ENCODE measurements at places on chromosomes 16 and 17.
A peak's percentile ranks its signal among the peaks of the same experiment; 100 is the strongest.

DNA sequence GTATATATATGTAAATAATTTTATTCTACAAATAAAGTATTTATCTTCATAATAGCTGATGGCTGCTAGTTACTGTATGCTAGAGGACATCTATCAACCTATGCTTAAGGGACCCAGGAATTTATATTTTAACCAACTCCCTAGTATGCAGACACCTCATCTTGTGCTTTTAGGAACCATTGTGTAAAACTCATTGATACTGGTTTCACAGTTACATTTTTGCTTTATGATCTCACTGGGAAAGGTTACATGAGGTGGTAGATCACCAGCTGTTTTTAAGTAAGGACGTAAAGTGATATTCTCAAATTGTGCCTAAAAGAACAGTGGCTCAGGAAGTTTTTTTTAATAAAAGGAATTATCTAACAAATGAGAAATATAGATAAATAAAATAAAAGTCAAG is 56.4 kb downstream of the VMP1 start:
- H3K4me3 ChIP-seq, result no peak overlapping the region
- no peaks in the 10 kb centered on the region for H3K27me3 ChIP-seq
- no peak for DNase-seq
- H3K4me1 ChIP-seq, result no peaks in the 10 kb centered on the region
- no peak overlapping the region for H3K27ac ChIP-seq

GRCh38 chr17:57536289-57536688 is 208.8 kb downstream of the CCDC182 start:
- H3K4me3 ChIP-seq, result no peak overlapping the region
- no peaks in the 10 kb centered on the region for H3K27me3 ChIP-seq
- peaks cover 10% of the 10 kb centered on the region for H3K4me1 ChIP-seq
- DNase-seq, result no peak
- no peaks in the 10 kb centered on the region for H3K36me3 ChIP-seq

GRCh38 chr17:42760652-42761581 is at the start of gene RAMP2:
TSS of gene RAMP2 (plus strand) at chr17:42761227. CDS start at chr17:42761262, 35 bp downstream.
- no peaks in the 10 kb centered on the region for H3K27me3 ChIP-seq
- H3K4me1 ChIP-seq, result peaks cover 13% of the 10 kb centered on the region
- peak within 1 kb of the TSS; percentile 61 for H3K4me3 ChIP-seq

GRCh38 chr16:684961-685696 is 995 bp upstream of the JMJD8 start:
- peak overlapping the region; percentile 58 for H3K4me3 ChIP-seq
- peak overlapping the region; percentile 75 for H3K27ac ChIP-seq
- H3K27me3 ChIP-seq, result no peaks in the 10 kb centered on the region
- H3K4me1 ChIP-seq, result peaks cover 41% of the 10 kb centered on the region

DNA sequence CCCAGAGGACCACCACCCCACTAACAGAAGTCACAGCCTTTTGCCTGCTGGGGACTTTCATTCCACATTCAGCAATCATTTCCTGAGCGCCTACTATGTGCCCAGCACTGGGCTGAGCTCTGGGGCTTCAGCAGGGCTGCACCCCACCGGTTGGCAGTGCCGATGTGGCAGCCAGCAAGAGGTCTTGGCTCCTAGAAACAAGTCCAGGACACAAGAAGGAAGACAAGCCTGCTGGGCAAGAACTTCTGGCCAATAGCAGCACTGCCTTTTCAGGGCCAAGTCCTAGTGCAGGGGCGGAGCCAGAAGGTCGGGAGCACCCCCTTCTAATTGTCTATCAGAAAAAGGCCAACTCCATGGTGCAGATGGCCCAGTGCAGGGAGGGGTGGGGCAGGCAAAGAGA is 13.0 kb upstream of the HOXB9 start:
- peaks cover 20% of the 10 kb centered on the region for H3K27me3 ChIP-seq
- peak overlapping the region; percentile 41 for H3K27ac ChIP-seq
- peak; percentile 84 for DNase-seq
- H3K4me1 ChIP-seq, result no peaks in the 10 kb centered on the region

DNA sequence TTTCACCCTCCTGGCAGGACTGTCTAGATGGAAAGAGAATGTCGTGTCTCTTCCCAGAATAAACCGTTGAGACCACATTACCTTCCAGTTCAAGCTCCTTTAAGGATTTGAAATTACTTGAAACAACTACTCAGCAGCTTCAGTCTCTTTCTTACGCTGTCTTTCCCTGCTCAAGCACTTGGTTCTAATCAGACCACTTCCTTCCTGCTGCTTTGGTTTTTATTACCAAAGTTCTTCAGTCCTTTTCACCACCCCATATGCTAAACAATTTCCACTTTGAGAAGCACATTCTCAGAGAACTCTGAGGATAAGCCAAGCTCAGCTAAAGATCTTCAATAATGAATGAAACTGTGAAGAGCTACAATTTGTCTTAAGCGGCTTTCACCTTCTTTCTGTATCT is 105.4 kb downstream of the STX8 start:
- peak; percentile 15 for DNase-seq
- no peak overlapping the region for H3K4me3 ChIP-seq
- no peak overlapping the region for H3K27ac ChIP-seq
- H3K36me3 ChIP-seq, result no peaks in the 10 kb centered on the region
- H3K4me1 ChIP-seq, result no peaks in the 10 kb centered on the region

GRCh38 chr17:38706505-38707216 is 1.6 kb downstream of the MLLT6 start:
- H3K4me1 ChIP-seq, result peaks cover 24% of the 10 kb centered on the region
- DNase-seq, result no peak
- no peaks in the 10 kb centered on the region for H3K27me3 ChIP-seq
- H3K27ac ChIP-seq, result peak overlapping the region; percentile 96

DNA sequence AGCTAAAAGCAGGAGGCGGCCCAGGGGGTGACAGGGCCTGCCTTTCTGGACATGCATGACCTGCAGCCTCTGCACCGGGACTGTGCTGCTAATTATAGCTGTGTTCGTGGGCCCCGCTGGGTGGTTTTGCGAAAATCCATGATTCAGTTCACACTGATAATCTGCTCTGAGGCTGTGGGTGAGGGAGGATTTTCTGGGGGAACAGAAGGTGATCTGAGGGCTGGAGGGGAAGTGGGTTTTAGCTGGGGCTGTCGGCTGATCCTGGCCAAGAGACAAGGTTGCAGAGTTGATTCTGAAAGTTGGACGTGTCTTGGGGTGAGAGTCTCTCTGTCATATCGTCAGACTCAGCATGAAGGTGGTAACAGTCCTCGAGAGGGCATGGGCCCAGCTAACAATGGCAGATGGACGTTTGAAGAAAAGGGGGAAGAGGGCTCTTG is 187.5 kb upstream of the ZNF469 start:
- no peaks in the 10 kb centered on the region for H3K27me3 ChIP-seq
- no peaks in the 10 kb centered on the region for H3K36me3 ChIP-seq
- H3K27ac ChIP-seq, result no peak overlapping the region
- no peak overlapping the region for H3K4me3 ChIP-seq
- DNase-seq, result no peak

GRCh38 chr17:39090908-39091665 is 60.4 kb downstream of the PLXDC1 start:
- no peaks in the 10 kb centered on the region for H3K27me3 ChIP-seq
- no peak overlapping the region for H3K27ac ChIP-seq
- DNase-seq, result no peak
- H3K4me1 ChIP-seq, result peaks cover 30% of the 10 kb centered on the region
- no peaks in the 10 kb centered on the region for H3K36me3 ChIP-seq
- no peak overlapping the region for H3K4me3 ChIP-seq

GRCh38 chr16:21053590-21053989 is 97.1 kb downstream of the DNAH3 start:
- no peaks in the 10 kb centered on the region for H3K36me3 ChIP-seq
- H3K27ac ChIP-seq, result no peak overlapping the region
- H3K4me1 ChIP-seq, result no peaks in the 10 kb centered on the region
- DNase-seq, result no peak
- H3K27me3 ChIP-seq, result no peaks in the 10 kb centered on the region

- H3K27ac ChIP-seq, result no peak overlapping the region
- no peaks in the 10 kb centered on the region for H3K27me3 ChIP-seq
- H3K4me1 ChIP-seq, result no peaks in the 10 kb centered on the region
Observed at GRCh38 chr16:55277536-55277935, 46.5 kb upstream of the IRX6 start.

DNA sequence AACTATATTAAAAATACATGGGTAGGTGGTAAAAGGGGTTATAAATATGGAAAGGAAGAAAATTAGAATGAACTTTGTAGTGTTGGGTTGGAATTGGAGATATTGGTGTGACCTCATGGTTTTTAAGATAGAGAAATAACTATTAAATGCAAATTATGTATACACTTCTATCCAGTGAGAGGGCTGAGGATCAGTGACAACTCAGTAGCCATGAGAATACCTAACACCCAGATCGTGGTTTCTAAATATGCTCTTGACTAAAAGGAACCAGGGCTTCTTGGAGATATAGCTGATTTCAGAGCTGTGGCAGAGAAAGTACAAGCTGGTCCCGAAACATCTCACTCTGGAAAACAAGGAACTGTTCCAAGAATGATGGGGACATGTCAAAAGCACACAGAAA is 44.4 kb downstream of the SLC6A4 start:
- no peak overlapping the region for H3K27ac ChIP-seq
- no peaks in the 10 kb centered on the region for H3K4me1 ChIP-seq

GRCh38 chr17:76546556-76547182 is 6.8 kb downstream of the PRCD start:
- no peaks in the 10 kb centered on the region for H3K4me1 ChIP-seq
- no peak for DNase-seq
- H3K4me3 ChIP-seq, result no peak overlapping the region
- H3K27me3 ChIP-seq, result no peaks in the 10 kb centered on the region

DNA sequence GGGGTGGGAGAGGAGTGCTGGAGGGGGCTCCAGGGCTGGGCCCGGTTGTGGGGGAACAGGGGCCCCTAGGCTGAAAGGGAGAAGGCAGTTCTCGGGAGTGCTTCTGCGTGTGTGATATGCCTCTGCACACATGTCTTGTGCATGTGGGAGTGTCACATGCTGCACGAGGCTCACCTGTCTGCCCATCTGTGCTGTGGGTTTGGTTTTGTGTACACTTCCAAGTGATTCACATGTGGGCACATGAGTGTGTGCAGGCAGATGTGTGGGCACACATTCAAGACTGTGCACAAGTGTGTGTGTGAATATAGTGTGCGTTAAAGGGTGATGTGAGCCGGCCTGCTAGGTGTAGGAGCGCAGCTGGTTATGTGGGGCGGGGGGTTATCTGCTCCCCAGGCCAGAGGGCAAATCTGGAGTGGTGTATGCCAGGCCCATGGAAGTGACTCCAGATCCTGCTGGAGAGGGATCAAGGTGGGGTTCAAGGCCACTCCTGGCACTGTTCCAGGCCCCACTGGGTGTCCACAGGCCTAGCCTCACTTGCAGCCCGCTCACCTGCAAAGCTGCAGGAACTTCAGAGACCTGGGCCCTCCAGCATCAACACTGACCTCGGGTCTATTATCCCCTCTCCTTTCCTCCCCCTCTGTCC is 3.8 kb upstream of the BAHCC1 start:
- H3K4me1 ChIP-seq, result peaks cover 8% of the 10 kb centered on the region
- no peak for DNase-seq
- no peaks in the 10 kb centered on the region for H3K36me3 ChIP-seq
- H3K27ac ChIP-seq, result peak overlapping the region; percentile 95
- H3K4me3 ChIP-seq, result peak overlapping the region; percentile 94

- H3K27me3 ChIP-seq, result no peaks in the 10 kb centered on the region
- no peaks in the 10 kb centered on the region for H3K36me3 ChIP-seq
- peak overlapping the region; percentile 93 for H3K27ac ChIP-seq
- H3K4me1 ChIP-seq, result peaks cover 12% of the 10 kb centered on the region
- no peak for DNase-seq
Observed at GRCh38 chr17:17693253-17694168, 12.3 kb downstream of the RAI1 start.

GRCh38 chr16:49919327-49919726 is 63.4 kb upstream of the ZNF423 start:
- no peak for DNase-seq
- H3K36me3 ChIP-seq, result no peaks in the 10 kb centered on the region
- H3K4me1 ChIP-seq, result no peaks in the 10 kb centered on the region
- no peaks in the 10 kb centered on the region for H3K27me3 ChIP-seq
- no peak overlapping the region for H3K4me3 ChIP-seq

GRCh38 chr16:89084814-89085612 is 8.6 kb upstream of the ACSF3 start:
- H3K4me3 ChIP-seq, result no peak overlapping the region
- no peaks in the 10 kb centered on the region for H3K36me3 ChIP-seq

DNA sequence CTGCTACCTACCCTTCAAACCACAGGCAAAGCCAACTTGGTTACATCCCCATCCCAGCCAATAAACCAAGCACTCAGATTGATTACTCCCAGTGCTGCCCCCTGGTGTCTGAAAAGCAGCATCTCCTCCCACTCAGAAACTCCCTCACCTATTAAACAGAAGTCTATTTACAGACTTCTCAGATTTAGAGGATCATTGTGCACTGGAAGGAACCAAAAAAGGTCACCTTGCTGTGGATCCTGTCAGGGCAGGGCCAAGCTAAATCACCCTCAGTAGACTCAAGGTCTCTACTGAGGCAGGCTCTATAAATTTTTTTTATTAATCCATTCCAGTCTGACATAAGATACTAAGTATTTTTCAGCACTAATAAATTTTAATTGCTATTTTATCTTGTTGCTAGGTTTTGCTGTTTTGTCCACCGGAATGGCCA is 17.6 kb downstream of the HIGD1B start:
- no peaks in the 10 kb centered on the region for H3K27me3 ChIP-seq
- H3K27ac ChIP-seq, result no peak overlapping the region
- no peaks in the 10 kb centered on the region for H3K36me3 ChIP-seq
- H3K4me3 ChIP-seq, result no peak overlapping the region

GRCh38 chr16:10631886-10632285 is 51.5 kb upstream of the EMP2 start:
- H3K27me3 ChIP-seq, result no peaks in the 10 kb centered on the region
- H3K27ac ChIP-seq, result no peak overlapping the region
- no peak for DNase-seq
- H3K4me1 ChIP-seq, result peaks cover 7% of the 10 kb centered on the region

- no peak overlapping the region for H3K27ac ChIP-seq
- no peak overlapping the region for H3K4me3 ChIP-seq
- H3K36me3 ChIP-seq, result no peaks in the 10 kb centered on the region
- no peaks in the 10 kb centered on the region for H3K4me1 ChIP-seq
- no peak for DNase-seq
Observed at GRCh38 chr17:66714046-66715023, 120.6 kb upstream of the CACNG5 start.

GRCh38 chr17:45143767-45144198 is 4.5 kb upstream of the HEXIM1 start:
- DNase-seq, result peak; percentile 83
- H3K27me3 ChIP-seq, result no peaks in the 10 kb centered on the region
- H3K36me3 ChIP-seq, result no peaks in the 10 kb centered on the region

Data from Peyer's patch (tissue), 4 donors.